ENCODE measurements at places on chromosomes 11 and 22.

DNA sequence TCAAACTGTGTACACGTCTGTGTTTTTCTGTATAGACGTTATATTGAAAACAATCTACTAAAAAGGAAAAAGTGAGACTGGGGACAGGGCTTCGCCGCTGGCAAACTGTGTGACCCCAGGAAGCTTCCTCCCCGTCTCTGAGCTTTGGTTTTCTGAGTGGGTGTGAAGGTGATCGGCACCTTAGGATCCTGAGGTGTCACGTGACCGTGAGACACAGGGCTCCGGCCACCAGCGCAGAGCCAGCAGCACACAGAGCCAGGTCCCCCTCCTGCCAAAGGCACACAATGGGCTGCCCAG lies 32.0 kb downstream of the KIAA0930 start:
- no peak for DNase-seq

DNA sequence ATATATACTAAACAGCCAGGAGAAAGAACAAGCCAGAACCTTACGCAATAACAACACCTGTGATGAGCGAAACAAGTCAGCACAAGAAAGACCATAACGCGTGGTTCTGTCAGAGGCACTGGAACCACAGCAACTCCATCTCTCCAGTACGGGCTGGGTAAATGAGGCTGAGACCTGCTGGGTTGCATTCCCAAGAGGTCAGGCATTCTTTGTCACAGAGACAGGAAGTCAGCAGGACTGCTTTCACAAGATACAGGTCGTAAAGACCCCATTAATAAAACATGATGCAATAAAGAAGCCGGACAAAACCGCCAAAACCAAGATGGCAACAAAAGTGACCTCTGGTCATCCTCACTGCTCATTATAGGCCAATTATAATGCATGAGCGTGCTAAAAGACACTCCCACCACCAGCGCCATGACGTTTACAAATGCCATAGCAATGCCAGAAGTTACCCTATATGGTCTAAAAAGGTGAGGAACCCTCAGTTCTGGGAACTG lies 21.7 kb downstream of the TPST2 start:
- DNase-seq, result no peak

DNA sequence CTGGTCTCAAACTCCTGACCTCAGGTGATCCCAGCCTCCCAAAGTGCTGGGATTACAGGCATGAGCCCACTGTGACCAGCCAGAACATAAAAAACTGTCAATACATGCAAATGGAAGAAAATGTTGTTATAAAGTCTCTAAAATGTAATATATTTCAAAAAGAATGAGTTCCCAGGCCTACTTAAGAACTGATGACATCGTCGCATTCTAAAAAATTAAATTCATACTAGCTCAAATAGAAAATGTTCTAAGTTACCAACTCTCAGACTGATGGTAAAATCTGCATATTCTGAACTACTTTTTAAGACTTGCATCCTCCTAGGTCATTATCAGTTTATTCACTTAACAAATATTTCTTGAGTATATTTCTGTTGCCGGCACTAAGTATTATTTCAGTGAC lies 163.3 kb downstream of the CADM1 start:
- DNase-seq, result no peak

DNA sequence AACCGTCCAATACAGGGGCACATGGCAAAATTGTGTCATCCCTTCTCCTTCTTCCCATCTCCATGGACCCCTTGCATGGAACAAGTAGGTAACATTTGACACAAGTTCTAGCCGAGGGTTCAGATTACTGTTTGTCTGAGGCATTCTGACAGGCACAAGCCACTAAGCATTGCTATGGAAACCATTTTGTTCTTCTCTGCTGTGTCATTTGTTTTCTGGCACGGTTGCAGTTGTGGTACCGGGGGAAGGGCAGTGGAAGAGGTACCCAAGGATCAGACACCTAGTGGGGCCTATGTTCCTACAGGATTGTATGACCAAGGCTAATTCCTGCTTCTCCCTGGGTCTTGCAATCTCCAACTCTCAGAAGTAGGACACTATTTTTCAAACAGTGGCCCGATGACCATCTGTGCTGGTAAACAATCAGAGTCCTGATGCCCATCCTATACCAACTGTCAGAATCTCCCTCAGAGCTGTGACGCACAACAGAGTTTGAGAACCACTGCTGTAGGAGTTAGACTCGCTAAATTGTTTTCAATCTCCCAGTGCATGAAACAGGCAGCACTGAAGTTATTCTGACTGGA lies 69.3 kb downstream of the KCNC1 start:
- DNase-seq, result no peak

GRCh38 chr22:49820984-49821383 lies 6.7 kb downstream of the BRD1 start:
- DNase-seq, result no peak

GRCh38 chr11:62122076-62122475 lies 1.7 kb upstream of the INCENP start:
- DNase-seq, result no peak

DNA sequence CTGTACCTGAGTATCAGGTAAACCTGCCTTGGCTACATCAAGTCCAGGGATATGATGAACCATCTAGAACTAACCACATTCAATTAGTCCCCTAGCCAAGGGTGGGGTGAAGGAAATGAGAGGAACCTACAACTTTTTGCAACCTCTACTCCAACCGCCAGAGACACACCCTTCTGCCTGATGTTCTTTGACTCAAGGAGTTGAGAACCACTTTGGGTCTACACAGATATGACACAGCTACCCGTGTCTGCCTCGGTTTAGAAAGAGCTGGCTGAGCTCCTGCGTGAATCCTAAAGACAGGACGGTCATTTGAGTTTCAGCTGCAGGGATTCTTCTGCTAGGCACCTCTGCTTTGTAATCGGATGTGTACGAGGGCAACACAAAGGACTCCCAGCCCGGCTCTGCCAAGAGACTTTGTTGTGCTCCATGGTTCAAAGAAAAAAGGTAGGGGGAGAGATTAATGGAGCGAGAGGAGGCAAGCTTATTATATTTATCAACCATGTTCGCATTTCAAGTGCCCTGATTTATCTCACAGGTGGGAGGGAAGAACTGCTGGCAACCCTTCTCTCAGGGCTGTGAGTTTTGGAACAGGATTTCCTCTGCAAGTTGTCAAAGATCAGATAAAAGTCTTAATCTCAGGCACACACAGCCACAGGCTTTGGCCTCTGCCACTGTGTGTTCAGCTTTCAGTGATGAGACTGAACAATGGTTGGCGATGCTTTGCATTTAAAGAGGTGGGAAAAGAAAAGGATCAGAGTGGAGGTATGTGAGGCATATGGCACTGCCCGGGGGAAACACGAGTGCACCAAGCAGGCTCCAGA lies 35.1 kb downstream of the FLI1 start:
- peak; percentile 50 for DNase-seq

DNA sequence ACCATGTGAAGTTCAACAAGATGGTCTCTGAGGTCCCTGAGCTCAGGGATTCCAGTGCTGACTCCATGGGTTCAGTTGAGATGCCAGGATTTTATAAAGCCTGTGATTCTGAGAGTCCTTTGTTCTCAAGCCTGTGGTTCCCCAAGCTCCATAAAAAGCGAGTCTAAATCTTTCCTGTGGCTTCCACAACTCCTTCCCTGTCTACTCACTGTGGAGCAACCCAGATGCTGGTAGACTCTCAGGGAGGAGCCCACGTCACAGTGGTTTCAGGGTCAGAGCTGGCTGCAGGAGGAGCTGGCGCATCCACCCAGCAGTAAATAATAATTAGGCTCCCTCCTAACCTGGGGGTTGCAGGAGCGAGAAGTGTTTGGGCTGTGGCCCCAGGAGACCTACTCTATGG lies 2.0 kb upstream of the RELT start:
- DNase-seq, result no peak

GRCh38 chr22:38243007-38243765 lies 29.6 kb downstream of the TMEM184B start:
- no peak for DNase-seq

DNA sequence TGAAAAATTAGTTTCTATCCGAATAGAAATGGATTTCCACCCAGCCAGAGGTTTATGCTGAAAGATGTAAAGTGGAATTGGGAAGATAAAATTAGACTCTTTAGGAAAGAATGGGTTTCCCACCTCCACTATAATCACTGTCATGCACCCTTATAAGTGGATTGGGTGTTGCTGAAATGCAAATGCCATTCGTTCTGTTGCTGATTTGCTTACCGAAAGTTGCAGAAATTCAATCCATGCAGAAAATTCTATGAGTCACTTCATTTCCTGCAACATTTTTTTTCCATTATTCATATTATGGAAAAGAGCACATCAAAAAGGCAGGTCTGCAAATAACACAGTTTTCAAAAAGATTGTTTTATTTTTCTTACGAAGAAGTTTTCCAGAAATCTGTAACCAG lies 65.6 kb downstream of the LDLRAD3 start:
- no peak for DNase-seq

DNA sequence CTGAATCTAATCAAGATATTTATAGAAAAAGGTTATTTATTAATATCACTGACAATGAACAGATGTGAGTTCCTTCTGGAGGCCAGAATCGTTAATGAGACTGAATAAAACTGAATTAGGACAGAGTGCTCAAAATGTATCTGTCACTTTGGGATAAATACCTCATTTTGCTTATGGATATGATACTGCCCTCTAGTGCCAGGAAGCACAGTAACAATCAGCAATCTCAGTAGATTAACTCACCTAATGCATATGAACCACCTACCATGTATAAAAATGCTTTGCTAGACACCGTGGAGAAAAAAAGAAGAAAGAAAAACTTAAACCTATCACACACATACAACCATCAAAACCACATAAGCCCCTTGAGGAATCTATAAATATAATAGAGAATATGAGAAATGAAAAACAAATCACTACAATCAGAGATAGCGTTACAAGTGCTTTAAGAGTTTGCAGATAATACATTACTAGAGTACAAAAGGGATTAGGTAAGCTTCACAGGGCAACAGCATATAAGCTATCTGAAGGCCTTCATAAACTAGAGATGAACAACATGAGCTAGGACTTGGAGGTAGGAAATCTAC lies 117.4 kb downstream of the SGSM3 start:
- DNase-seq, result peak; percentile 35

- no peak for DNase-seq
Observed at GRCh38 chr11:87374038-87374807, 336.5 kb downstream of the TMEM135 start.

DNA sequence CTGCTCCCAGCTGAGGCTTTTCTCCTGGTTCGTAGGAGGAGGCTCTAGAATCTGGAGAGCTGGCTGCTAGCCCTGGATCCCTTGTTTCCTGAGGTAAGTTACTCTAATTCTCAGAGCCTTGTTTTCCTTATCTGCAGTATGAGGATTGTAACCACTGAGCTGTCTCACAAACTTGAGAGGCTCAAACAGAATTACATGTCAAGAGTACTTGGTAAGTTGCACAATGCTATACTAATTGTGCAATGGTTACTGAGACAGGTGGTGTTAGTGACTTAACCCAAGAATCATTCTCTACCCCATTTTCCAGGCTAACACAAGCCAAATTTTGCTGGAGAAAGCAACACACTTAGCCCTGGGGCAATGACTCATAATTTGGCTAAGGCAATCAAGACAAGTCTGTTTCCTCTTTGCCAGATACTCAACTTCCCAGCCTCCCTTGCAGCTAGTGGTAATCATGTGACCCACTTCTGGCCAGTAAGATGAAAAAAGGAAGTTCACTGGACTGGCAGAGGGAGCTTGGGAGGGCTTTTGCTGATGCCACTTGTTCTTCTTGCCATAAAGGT lies 348.0 kb downstream of the TENM4 start:
- DNase-seq, result peak; percentile 10

GRCh38 chr11:113436672-113437252 lies 38.4 kb downstream of the DRD2 start:
- DNase-seq, result no peak

DNA sequence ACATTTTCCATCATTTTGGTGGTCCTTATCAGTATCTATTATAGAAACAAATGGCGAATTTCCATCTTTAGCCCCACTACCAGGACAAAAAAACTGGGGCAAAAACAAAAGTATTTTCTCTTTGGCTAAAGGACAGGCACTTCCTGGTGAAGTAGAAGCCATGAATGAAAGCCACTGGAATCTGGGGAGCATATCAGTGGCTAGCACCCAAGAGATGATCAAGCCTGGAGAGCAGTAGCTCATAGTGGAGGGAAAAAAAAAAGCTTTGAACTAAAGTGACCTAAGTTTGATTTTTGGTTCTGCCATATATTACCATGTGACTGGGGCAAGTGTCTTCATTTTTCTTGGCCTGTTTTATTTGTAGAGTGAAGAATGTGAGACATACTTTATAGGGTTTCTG lies 272.3 kb downstream of the GUCY1A2 start:
- no peak for DNase-seq

DNA sequence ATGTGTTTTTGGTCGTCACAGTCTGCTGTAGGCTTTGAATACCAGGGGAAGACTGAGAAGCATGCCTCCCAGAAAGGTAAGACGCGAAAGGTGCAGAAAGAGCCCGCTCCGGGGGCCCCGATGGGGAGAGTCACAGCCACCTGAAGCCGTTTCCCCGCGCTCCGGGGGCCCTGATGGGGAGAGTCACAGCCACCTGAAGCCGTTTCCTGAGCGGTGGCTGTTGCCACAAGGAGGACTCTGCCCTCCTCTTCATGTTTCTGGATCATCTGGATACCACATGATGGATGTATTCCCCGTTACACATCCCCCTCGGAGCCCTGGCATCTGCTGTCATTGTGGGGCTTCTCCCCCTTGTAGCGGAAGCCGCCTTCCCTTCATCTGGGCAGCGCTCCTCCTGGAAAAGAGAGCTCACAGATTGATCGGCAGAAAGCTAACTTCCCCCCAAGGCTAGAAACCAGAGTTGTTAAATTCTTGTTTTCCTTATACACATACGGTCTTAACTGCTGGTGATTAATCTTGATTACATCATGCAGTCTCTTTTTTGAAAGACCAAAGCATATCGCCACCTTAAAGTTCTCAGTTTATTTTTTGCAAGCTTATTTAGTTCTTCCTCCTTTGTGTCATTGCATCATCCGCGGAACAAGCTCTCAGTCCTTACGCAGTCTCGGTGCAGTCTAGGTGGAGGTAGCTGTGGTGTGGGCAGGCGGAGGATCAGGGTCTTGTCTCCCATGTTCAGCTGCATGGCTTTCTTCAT lies 17.5 kb downstream of the CTTN start:
- DNase-seq, result no peak
